ENCODE measurements at places on chromosomes 12 and 14.

DNA sequence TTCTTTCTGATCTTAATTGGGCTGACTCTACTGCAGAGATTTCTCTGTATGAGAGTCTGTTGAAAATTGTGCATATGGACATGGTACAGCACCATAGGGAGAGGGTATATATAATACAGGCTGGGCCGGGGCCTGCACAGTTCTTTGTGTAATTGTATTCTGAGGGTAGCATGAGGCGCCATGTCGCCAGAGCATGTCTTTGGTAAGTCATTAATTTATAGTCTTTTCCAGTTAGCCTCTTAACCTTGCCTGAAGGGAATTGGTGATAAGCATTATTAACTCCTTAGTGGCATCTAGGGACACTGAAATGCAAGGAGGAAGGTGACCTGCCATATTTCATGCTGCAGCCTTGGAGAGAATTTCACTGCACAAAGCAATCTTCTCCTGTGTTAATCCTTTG lies 569.9 kb downstream of the TMTC2 start:
- DNase-seq, result no peak

GRCh38 chr12:54195737-54196347 lies 7.1 kb upstream of the SMUG1 start:
- DNase-seq, result no peak

GRCh38 chr14:53605562-53605961 lies 351.1 kb downstream of the BMP4 start:
- DNase-seq, result no peak

- DNase-seq, result no peak
Observed at GRCh38 chr12:69519871-69520270, 49.7 kb downstream of the FRS2 start.

DNA sequence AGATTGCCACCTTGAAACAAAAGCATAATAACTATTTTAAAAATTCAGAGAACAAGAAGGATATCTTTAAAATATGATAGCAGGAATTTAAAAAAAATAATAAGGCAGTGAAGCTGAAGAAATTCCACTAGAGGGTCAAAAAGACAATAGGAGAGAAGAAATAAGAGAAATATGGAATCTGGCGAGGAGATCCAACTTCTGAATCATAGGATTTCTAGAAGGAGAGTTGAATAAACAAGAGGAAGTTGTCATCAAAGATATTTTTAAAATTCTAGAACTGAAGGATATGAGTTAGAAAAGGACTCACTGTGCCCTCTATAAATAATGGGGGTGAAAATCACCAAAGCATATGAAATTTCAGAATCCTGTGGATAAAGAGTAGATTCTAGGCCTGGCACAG lies 26.8 kb upstream of the TOMM20L start:
- no peak for DNase-seq

DNA sequence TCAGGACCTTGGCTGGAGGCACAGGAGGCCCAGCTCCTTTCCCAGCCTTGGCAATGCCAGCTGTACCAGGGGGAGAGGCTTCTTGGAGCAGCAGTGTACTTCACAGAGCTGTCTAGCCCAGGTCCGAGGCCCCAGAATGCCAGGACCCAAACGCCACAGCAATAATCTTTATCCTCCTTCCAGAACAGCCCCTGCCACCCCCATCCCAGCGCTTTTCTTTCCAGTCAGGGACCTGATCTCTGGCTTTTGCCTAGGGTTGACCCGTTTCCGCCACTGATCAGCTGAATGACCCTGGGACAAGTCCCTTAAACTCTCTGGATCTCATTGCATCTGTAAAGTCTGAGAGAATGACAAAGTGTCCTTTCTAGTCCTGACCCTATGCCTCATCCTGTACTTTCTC lies 5.1 kb downstream of the LAG3 start:
- no peak for DNase-seq

DNA sequence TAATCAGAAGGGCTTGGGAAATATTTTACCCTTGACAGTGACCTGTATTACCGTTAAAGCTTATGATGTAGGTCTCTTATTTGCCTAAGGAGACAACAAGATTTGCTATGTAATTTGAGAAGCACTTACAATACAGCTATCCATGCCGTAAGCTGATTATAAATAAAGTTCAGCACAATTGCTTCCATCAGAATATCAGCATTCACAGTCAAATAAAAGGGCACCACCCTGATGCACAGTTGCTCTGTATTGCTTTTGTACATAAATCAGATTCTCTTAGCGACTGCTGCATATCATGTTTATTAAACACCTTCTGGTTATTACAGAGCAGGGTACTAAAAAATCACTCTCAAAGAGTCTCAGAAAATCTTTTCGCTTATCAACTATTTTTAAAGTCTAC lies 67.3 kb upstream of the VRK1 start:
- DNase-seq, result no peak

DNA sequence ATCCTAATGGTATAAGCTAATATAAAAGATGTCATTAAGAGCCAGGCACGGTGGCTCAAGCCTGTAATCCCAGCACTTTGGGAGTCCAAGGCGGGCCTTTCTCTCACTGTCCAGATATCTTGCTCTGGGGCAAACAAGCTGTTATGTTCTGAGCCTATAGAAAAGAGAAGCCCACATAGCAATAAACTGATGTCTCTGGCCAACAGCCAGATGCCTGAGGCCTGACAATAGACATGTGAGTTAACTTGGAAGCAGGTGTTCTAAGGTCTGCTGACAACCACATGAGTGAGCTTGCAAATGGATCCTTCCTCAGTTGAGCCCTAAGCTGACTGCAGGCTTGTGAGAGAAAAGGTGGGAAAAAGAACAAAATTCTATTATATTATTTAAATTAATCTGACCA lies 25.0 kb downstream of the YAF2 start:
- DNase-seq, result peak; percentile 42

- DNase-seq, result no peak
Observed at GRCh38 chr12:122976648-122976975, 1.6 kb downstream of the OGFOD2 start.

DNA sequence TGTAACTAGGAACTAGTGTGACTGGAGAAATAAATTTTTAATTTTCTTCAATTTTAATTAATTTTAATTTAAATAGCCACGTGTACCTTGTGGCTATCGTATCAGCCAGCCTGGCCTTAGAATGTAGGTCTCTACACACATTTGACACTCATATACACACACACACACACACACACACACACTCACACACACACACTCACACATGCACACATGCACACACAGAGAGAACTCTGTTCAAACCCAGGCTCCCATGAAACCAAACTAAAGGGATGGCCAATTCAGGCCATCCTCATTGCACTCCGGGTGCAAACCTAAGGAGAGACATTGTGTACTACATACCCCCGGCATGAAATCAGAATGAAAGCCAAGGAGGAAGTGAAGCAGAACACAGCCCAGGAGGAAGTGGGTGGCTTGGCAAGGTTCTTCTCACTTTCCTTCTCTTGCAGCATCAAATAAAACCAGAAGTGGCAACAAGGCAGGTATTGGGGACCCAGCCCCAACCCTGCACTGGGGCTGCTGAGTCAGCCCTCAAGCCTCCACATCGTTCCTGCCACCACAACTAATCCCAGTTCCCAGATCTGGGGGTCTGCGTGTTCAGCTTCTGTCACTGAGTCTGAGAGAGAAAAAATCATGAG lies 26.2 kb upstream of the CHPT1 start:
- peak; percentile 38 for DNase-seq

- DNase-seq, result peak; percentile 8
Observed at GRCh38 chr12:28799348-28799747, 349.7 kb upstream of the FAR2 start.

DNA sequence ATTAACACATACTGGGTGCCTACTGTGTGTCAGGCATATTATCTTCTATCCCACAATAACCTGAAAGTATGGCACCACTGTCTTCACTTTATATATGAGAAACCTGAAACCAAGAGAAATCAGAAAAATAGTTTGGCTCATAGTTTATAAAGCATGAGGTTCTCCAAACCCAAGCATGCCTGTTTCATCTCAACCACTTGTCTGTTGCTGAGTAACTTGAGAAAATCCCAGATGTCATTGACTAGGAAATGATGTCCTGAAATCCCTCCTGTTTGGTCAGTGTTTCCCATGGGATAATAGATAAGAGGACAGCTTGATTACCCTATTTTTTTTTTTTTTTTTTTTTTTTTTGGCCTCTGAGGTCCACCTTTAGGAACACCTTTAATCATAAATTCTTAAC lies 2.6 kb upstream of the IFNG-AS1 start:
- DNase-seq, result no peak

GRCh38 chr14:22471545-22472121 lies 117.4 kb downstream of the DAD1 start:
- DNase-seq, result peak; percentile 81

GRCh38 chr12:113127791-113128199 lies 7.8 kb downstream of the RASAL1 start:
- no peak for DNase-seq

GRCh38 chr12:46210873-46211439 lies 57.9 kb downstream of the SLC38A1 start:
- no peak for DNase-seq

- DNase-seq, result peak; percentile 79
Observed at GRCh38 chr14:54691525-54692283, 124.8 kb downstream of the SAMD4A start.

GRCh38 chr12:42779186-42779859 lies 189.8 kb upstream of the PRICKLE1 start:
- DNase-seq, result no peak

DNA sequence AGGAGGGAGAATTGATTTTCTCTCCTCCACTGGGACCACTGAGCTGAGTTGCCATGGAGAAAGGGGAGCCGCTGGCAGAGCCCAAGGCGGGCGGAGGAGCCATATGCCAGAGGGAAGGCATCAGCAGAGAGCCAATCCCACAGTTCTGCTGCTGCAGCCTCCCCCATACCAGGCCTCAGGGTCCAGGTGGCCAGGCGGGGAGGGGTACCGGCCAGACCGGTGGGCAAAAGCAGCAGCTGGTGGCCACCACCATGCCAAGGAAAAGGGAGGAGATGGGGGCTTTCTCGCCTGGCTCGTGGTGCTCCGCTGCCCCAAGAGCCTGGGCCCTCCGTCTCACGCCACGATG lies 72.8 kb downstream of the PITPNM2 start:
- DNase-seq, result no peak

DNA sequence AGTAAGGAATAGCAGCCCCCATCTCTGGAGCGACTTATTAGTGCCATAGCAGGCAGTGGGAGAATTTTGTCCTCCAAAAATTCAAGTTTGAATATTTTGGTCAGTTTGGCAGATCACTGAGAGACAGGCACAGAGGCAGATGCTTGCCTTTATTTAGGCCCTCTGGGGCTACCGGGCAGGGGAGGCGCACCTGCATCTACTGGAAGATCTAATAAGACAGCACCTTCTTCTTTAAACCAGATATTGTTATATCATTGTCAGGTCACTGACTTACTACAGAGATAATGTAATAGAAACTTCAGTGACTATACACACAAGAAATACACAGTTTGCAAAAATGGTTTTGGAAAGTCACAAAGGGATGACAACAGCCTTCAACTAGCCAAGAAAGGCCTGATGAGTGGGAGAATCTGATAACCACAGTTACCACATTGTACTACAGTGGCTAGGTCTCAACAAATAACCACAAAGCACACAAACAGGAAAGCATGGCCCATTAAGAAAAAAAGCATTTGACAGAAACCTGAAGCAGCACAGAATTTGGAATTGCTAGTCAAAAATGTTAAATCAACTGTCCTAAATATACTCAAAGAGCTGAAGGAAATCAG lies 56.8 kb downstream of the CDK17 start:
- no peak for DNase-seq

GRCh38 chr14:73751157-73751691 lies 37.0 kb upstream of the PNMA1 start:
- DNase-seq, result no peak

DNA sequence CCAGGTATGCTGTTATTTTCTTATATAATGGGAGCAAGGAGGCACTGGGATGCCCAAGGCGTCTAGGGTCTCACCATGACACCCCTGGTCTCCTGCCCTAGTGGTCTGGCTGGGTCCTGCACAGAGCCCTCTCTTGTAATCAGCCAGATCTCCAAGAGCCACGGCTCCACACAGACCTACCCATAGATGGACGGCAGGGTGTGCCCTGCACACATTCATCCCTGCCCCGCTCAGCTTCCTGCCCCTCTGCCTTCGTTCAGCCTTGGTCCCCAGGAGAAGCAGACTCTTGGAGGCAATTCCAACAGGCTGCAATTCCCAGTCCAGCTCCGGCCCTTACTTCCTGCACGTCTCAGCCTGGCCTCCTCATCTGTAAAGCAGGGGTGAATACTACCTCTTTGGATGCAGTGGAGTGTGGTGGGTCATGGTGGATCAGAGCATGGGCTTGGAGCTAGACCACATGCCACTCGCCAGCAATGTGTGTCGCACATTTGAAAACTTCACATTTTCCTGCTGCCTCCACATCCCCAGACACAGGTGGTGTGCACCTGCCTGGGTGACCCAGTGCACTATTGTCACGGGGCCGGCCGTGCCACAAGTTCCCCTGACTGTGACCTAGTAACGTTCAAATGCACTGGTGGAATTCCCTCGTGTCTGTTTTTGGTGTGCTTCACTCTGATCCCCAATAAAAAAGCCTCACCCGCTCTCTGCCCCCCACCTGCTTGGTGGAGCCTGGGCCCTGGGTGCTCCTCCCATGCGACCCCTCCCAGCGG lies 171.1 kb upstream of the PRMT8 start:
- DNase-seq, result no peak

- DNase-seq, result no peak
Observed at GRCh38 chr12:48072266-48072665, 33.6 kb downstream of the SENP1 start.

GRCh38 chr14:74364271-74364880 lies 16.1 kb downstream of the VRTN start:
- no peak for DNase-seq

GRCh38 chr12:3872800-3873636 lies at the start of gene PARP11:
PARP11 (minus strand) TSS chr12:3873399; CDS start chr12:3873229, 170 bp downstream.
- peak; percentile 97 for DNase-seq

DNA sequence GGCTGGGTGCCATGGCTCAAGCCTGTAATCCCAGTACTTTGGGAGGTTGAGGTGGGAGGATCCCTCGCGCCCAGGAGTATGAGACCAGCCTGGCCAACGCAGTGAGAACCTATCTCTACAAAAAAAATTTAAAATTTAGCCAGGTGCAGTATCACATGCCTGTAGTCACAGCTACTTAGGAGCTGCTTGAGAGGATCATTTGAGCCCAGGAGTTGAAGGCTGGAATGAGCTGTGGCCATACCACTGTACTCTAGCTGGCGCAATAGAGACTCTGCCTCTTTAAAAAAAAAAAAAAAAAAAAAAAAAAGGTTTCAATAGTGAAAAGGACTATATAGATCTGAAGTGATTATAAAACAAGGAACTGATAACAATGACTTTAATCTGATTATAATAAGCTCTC lies 13.5 kb downstream of the PSMA3 start:
- DNase-seq, result no peak

- DNase-seq, result no peak
Observed at GRCh38 chr12:113879658-113880057, 86.5 kb downstream of the RBM19 start.

All from stomach (tissue), 19 donors.